ENCODE measurements at places on chromosomes 7 and 10.

DNA sequence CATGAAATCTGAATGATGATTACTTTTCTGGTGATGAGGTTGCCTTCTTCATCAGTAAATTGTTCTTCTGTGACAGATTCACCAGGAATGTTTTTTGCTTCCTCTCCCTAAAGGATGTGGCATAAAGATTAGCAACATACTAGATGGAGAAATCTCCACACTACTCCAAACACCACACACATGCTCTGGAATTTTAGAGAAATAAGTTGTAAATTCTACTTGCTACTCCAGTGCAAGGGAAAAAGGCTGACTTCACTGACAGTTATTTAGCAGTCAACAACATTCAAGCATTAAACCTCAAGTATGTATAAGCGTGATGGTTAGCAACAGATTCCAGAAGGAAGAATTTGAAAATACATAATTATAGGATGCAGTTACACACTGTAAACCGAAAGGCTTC is 137.9 kb upstream of the CCDC6 start:
- DNase-seq: no peak

DNA sequence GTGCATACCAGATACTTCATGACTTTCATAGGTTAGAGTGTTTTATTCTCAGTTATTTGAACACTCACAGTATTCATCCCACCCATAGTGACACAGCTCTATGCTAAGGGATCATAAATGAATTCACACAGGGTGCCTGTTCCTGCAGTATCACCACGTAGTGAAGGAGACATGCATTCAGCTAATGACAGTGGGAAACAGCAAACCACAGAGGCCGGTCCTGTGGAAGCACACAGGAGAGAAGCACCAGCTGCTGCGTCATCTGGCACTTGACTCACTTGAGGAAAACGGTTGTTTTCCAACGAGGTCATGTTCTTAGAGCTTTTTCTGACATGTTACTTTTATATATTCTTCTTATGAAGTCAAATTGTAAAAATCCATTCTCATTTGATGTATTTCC is 73.0 kb downstream of the UBE3C start:
- DNase-seq: no peak

DNA sequence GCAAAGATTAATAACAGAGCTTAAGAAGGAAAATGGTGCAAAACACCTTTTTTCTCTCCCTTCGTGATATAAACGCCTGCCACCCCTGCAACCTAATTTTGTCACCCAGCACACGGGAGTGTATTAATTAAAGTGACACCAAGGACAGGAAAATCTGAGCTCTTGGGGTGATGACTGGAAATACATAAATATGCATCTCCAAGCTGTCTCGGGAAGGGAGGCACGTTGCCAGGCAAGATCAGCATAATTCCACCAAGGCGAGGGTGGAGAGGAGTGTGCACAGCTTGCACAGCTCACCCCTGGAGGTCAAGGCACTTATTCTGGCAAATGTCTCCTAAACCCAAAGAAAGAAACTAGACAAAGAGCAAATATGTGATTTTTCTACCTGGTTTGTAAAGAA is 700.9 kb downstream of the GRID1 start:
- DNase-seq: no peak

DNA sequence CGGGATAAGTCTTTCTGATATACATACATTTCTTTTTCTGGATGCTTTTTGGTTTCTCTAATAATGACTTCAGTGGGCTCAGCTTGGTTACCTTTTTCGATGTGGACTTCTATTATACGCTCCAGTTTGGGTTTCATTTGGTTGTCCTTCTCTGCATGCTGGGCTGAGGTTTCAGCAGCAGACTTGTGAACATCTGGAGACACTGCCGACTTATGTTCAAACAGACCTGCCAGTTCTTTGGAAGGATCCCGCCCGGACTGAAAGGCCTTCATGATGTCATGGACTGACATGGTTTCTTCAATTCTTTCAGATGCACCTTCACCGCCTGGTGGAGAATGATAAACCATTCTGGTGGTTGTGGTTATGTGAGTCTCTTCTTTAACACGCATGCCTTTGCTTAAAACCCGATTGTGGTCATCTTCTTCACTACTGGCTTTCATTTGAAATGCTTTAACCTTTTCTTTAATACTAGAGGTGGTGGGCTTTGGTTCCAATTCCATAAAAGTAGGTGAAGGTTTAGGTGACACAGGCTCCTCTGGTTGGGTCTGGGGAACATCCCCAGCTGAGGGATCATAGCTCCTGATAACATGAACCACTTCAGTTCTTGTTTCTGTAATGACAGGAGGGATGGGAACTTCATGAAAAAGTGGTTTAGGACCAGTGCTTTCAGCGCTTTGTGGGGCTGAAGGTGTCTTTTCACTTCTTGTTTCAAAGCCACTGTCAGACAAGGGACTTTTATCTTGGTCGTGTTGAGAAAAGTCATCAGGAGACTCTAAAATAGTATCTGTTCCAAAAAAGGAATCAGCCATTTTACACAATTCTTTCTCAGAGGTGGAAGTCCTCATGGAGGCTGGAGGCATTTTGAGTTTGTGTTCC is 167.7 kb upstream of the CCDC6 start:
- no peak for DNase-seq

DNA sequence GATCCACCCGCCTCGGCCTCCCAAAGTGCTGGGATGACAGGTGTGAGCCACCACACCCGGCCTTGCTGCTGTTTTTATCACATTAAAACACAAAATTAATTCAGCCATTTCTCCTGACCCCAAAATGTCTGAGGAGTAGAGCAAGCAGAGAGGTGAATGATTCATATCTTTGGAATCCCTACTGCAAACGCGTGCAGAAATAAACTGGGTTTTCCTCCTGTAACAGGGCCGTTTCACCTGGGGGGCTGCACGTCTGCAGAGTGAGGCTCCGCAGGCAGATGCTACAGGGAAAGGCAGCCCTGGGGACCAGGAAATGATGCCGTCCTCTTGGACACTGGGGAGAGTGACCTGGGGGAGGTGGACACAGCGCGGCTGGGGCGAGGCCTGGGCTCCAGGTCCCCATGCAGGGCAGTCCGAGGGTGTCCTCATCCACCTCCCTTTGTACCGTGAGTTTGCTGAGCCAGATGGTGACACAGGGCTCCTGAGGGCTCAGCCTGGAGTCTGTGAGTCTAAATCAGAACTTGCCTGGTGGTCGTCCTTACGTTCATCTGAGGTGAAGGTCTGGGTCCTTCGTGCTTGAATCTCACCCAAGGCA is 41.9 kb downstream of the PDGFA start:
- no peak for DNase-seq

- DNase-seq: no peak
Observed at GRCh38 chr7:137590756-137591305, 247.3 kb upstream of the PTN start.

DNA sequence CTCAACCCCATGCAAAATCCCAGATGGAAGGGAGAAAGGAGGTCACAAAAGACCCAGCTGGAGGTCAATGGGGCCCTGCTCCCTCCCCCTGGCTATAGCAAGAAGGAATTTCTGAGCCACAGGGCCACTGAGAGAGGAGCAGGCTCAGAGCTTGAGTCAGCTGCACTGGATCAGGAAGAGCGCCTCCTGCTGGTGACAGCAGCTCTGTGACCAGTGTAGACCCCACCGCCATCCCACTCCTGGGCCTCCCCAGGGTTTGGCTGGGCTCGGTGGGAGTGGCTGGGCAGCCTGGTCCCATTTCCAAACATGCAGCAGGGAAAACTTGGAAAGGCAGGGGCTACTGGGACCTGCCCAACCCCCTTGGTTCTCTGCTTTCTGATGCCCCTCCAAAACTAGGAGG is 31.5 kb upstream of the PRLHR start:
- no peak for DNase-seq

DNA sequence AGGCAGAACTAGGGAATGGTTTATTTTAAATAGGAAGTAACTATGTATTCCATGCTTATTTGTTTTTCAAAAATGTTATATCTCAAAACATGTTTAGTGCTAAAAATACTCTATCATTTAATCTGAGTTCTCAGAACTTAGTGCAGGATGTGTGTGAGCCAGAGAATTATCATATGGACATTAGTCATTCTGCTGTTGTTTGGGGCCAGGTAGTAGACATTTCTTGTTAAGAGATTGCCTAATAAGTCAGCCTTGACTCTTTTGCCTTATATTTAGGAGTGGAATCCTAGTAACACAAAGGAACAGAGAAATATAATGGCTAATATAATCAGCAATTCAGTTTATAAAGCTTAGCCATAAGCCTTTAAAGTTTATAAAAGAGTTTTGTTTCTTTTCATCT is 149.8 kb downstream of the CCSER2 start:
- DNase-seq: no peak

Data from caudate nucleus (tissue), 63 donors.